ENCODE measurements at places on chromosomes 5 and 9.
A peak's percentile ranks its signal among the peaks of the same experiment; 100 is the strongest.

DNA sequence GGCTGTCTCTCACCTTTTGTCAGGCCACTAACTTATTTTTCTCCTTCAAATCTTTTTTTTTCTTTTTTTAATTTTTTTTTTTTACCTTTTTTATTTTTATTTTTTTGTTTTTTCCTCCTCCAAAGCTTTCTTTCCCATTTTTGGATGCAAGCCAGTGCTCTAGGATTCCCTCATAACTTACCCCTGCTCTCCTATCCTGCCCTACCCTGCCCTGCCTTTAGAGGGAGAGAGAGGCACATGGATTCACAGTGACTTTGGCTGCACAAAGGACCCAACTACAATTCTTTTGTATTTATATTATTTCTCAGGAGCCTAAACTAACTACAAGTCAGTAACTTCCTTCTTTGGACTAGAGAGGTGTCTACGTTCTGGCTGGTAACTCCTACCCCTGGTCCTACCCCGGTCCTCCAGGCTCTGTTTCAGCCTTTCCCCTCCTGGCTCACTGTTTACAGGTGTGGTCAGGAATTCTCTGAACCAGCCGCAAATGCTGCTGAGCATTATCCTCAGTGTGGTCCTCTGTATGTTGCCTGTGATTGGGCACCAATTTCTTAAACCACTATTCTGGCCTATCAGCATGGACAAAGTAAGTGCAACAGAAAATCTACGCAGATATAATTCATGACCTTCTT, 8.4 kb upstream of the RUSC2 start:
- DNase-seq: peak; percentile 14

- DNase-seq: no peak
These were observed 80.9 kb downstream of the ADAMTS16 start for GRCh38 chr5:5220901-5221631.

DNA sequence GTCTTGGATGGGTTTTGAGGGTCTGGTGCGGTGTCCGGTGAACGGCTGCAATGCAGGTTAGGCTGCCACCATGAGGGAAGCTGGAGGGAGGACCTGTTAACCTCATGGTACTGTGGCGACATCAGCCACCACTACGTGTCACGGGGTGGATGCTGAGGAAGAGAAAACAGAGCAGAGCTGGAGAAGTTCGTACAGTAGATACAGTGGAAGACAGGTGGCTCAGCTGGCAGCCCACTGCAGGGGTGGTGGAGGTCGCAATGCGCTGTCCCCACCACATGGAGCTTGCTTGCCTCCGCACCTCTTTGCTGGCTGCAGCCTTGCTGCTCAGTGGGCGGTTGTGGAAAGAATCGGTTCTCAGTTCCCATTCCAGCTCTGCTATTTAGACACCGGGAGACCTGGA, 2.8 kb downstream of the DCANP1 start:
- DNase-seq: no peak

GRCh38 chr5:117682416-117682815, 1107.8 kb upstream of the SEMA6A start:
- DNase-seq: no peak
